CD4-positive, alpha-beta T cell treated with Interleukin-6 at 100 ng/mL for 8 hours (primary cell): ENCODE measurements at places on chromosomes 7 and 10.

DNA sequence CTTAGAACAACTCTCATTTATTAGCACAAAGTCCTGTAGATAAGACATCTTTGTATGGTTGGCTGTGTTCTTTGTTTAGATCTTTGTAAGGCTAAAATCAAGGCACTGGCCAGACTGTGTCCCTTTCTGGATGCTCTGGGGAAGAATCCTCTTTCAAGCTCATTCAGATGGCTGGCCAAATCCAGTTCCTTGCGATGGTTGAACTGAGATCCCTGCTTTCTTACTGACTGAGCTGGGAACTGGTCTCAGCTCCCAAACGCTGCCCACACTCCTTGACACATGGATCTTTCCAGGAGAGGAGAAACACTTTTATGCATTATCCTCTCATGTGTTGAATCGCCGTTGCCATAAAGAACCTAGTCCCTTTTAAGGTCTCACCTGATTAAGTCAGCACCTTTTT is 586.5 kb upstream of the IGFBP3 start:
- DNase-seq = no peak

GRCh38 chr7:70590126-70590854 is 541.7 kb upstream of the GALNT17 start:
- DNase-seq = no peak

- no peak for DNase-seq
Observed at GRCh38 chr10:42830237-42830636, 47.6 kb downstream of the BMS1 start.

GRCh38 chr10:114506871-114507385 is 102.6 kb upstream of the AFAP1L2 start:
- no peak for DNase-seq

DNA sequence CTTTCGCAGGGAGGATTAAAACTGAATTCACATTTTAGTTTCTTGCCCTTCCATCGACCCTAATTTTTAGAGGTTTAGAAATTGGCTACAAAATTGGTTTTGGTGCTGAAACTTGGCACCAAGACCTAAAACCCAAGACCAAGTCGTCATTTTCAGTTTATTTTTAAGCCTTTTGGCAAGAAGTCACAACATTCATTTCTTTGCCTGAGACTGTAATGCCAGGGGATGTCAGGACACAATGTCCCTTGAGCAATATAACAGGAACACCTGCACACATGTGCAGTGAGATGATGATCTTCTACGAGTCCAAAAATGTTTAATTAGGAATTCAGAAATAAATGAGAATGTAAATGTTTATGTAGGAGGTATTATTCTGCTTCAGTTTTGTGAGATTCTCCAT is 335.4 kb upstream of the ANKRD30A start:
- no peak for DNase-seq

GRCh38 chr10:48789486-48790456 is 105.1 kb downstream of the WDFY4 start:
- DNase-seq = no peak

GRCh38 chr10:20686015-20686635 is 211.0 kb downstream of the NEBL start:
- no peak for DNase-seq

- peak; percentile 35 for DNase-seq
Observed at GRCh38 chr10:6069081-6069931, 7.1 kb upstream of the IL2RA start.

DNA sequence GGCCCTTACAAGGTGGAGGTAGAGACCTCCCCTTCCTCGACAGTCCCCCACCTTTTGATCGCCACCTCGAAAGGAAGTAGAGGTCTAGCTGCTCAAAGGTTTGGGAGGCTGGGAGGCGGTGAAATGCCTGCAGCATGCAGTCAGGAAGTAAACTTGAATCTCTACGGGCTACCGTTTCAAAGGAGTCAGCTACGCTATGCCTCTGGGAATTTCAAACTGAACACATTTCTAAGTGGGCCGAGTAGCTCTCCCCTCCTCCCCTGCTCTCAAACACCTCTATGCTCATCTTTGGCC is 68.0 kb downstream of the CXCL12 start:
- DNase-seq = no peak

DNA sequence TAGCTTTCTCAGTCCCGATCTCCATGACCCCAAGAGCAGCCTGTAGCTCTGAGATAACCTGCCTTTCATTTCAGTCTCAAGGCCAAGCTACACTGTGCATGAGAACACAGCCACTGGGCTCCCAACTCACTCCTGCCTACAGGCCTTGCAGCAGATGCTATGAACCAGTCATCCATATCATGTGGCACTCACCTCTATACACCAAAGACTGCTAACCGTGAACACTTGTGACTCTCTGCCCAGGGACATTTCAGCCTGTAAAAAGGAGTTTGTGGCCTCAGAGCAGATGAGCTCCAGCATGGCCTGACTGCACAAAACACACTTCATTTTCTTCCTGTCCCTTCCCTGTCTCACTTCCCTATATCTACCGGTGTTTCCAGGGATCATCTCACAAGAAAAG is 56.9 kb upstream of the NPY start:
- no peak for DNase-seq

- DNase-seq = no peak
Observed at GRCh38 chr10:31390804-31391203, 71.8 kb downstream of the ZEB1 start.

DNA sequence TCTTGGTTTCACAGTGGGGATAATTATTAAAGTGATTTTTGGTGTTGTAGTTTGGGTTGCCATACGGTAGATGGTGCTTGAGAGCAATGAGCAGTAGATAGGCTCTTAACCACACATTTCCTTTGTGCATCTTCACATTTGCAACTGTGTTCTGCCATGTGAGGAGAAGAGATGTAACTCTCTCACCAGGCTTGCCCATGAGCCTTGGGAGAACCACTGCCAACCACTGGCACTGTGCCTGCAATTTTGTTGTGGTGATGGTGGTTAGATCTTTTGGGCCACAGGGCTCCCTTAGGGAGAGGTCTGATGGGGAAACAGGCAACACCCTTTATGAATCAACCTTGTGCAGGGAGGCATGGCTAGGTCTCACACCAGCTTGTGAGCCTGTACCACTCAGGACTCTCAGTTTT is 204.3 kb downstream of the CCDC7 start:
- peak; percentile 5 for DNase-seq

- DNase-seq = no peak
Observed at GRCh38 chr10:86757113-86757972, 924 bp downstream of the BMPR1A start.

GRCh38 chr10:69845574-69846292 is 44.0 kb downstream of the COL13A1 start:
- no peak for DNase-seq

DNA sequence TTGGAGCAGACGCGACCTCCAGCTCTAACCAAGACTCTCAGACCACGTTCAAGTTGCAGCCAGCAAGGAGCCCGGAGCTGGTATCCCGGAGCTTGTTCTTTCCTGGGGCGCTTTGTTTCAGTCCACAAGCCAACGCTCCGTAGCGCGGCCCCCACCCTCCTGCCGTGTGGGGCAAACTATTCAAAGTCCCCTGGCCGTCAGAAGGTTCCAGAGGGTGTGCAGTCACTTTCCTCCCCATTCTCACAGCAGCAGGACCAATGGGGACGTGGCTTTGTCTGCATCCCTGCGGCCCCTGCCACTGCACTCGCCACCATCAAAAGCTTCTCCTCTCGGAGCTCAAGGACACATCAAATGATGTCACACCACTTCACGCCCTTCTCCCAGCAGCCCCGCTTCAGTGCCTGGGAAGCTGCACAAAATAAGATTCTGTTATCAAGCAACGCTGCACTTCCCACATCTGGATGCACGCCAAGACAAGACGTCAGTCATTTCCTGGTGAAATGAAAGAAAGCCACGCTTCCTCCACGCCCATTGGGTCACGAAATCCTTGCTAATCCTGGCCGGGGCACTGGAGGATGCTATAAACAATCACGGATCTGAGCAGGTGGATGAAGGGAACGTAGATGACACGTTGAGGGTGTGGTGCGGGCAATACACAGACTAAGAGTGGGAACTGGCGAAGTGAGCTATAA is 348.2 kb downstream of the PTPRN2 start:
- no peak for DNase-seq

GRCh38 chr10:105872665-105873064 is 1231.6 kb downstream of the SORCS3 start:
- DNase-seq = no peak

DNA sequence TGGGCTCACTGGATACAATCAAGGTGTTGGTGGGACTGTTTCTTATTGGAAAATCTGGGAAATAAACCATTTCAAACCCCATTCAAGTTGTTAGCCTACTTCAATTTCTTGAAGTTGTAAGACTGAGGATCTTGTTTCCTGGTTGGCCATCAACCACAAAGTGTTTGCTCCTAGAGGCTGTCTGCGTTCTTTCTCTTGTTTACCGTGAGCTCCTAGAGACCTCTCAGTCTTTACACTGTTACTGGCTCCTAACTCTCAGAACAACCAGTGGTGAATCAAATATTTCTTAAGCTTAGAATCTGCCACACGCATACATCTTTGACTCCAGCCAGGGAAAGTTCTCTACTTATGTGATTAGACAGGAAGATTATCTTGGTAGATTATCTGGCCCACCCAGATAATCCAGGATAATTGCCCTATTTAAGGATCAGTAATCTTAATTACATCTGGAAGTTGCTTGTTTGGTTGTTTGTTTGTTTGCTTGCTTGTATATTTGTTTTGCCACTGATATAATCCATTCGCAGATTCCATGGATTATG is 798.7 kb downstream of the IPMK start:
- no peak for DNase-seq

GRCh38 chr7:69301253-69301652 is 297.0 kb upstream of the AUTS2 start:
- DNase-seq = no peak

DNA sequence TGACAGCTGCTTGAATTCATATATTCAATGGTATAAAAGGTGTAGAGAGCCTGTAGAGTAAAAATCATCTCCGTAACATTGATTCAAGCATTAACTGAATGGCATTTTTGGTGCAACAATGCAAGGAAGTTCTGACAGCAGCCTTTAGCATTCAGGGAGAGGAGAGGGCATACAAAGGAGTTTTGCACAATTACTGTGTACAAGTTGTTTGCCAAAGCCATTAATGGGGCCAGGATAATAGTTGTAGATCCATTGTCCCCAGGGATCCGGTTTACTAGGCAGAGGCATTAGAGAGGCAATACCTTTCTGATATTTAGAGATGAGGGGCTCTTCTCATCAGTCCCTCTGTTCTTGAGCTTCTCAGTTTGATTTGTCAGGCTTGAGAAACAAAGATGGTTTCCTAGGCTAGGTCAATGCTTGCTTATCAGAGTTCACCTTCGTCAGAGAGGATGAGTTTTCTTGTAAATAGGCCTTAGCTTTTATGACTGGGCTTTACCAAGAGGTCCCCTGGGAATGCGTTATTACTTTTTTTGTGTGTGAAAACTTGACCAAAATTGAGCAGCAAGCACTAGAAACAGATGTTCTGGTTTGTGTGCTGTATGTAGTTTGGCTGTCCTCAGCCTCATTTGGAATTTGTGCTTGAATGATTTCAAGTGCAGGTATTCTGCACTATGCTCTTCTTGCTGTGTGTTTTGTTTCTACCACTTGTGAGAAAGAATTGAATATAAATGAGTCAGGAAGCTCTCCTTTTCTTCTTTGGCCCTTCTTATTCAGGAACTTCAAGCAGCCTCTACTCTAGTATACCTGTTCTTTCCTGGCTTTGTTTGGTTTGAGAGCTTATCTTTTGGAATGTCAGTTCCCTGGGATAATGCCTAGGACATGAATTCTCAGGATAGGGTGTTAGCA is 32.0 kb downstream of the SND1 start:
- DNase-seq = no peak

GRCh38 chr10:123139521-123140163 is 3.9 kb downstream of the HMX3 start:
- no peak for DNase-seq

GRCh38 chr7:94149789-94150545 is 145.8 kb upstream of the BET1 start:
- DNase-seq = no peak

- no peak for DNase-seq
Observed at GRCh38 chr7:46179061-46179610, 258.1 kb upstream of the IGFBP3 start.

- no peak for DNase-seq
Observed at GRCh38 chr10:70906031-70906783, 17.8 kb upstream of the PCBD1 start.

GRCh38 chr7:75916685-75917634 is 2.0 kb downstream of the POR start:
- no peak for DNase-seq

DNA sequence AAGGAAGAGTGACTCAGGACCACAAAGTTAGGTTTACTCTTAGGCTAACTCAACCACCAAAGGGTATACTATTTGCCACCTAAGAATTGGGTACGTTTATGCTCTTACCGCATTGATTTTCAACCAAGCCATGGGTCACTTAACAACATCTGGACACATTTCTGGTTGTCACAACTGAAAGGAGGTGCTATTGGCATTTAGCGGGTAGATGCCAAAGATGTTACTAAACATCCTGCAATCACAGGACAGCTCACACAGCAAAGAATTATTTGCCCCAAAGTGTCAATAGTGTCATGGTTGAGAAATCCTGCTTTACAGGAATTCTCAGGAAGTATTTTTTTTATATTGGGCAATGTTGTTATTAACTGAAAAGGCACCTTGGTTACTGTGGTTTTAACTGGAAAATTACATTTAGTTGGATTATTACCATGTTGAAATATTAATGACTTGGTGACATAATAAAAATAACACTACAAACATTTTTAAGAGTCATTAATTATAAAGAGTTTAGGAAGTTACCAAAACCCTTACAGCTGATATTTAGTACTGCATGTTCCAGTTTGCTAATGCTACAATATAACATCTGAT is 185.0 kb upstream of the TMEM196 start:
- no peak for DNase-seq

- no peak for DNase-seq
Observed at GRCh38 chr7:91326516-91327199, 62.4 kb downstream of the FZD1 start.

DNA sequence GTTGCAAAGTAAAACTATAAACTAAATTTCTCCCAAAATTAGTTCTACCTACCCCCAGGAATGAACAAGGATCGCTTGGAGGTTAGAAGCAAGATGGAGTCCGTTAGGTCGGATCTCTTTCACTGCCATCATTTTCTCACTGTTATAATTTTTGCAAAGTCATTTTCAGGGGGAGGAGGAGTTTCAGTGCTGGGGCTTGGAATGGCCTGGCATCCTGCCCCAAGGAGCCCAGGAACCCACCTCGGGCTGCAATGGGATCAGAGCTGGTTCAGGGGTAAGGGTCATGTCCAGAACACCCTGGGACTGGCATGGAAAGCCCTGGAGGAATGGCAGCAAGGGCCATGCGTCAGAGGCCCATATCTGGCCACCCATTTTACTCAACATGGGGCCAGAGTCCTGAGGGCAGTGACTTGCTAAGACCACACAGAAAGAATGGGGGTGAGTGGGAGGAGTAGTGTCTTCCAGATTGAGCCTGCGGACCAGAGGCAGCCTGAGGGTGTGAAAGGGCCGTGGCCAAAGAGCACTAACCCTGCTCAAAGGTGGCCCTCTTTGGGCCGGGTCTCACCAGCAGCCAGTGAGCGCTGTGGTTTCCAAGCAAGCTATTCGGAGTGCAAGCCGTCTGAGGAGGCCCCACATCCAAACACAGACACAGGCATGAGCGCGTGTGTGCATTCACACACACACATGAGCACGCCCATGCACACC is 31.8 kb downstream of the GPRIN2 start:
- no peak for DNase-seq
